ENCODE measurements at places on chromosomes 5 and 9.

DNA sequence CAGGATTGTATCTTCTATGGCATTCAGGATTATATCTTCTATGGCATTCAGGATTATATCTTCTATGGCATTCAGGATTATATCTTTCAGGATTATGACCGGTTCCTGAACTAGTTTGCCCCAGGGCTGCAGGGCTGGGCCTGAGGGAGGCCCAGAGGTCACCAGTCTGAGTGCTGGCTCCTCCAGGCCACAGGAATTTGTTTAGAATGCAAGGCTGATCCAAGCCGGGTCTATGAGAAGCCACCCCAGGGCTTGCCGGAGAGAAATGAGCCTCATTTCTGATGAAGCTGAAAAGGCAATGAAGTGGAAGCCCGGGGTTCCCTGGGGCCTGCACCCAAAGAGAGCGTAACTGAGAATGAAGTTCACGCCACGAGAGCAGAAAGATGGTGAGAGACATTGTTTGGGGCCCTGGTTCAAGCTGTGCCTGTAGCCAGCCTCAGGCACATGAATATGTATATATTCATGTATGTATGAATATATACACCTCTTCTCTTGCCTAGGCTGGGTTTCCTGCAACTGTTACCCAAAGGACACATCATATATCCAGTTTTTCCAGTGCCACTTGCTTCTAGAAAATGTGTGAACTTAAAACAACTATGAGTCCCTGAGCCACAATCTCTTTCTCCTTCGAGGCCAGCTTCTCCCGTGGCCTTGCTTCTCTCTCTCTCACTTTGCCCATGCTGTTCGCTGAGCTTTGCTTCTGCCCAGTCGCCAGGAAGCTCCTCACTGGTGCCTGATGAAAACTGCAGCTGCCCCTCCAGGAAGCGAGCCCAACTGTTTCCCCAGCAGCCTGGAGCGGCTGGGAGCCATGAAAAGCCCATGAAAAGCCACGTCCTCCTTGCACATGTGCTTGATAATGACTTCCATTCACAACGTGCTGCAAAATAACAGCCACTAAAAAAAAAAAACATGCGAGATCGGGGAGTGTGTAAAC is 62.3 kb downstream of the GTF3C4 start:
- DNase-seq, result no peak

DNA sequence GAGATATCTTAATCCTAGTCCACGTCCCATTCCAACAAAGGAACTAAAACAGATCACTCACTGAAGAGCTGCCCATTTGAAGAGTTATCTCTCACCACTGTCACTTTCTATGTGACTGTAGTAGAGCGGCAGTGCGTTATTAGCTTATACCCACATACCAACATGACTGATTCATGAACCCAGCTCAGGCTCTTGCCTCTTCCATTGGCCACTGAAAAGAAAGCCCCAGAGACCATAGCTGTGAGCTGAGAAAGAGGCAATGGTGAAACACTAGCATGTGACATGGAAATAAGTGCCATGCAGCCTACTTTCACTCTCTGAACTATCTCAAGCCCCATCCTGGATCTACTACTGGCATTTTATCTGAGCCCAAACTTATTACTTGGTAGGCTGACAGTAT is 151.7 kb upstream of the MOCS2 start:
- DNase-seq, result no peak

- DNase-seq, result no peak
These were observed 333.2 kb upstream of the RFX3 start for GRCh38 chr9:3858961-3859360.

GRCh38 chr9:2872250-2872930 is 28.5 kb upstream of the PUM3 start:
- no peak for DNase-seq

GRCh38 chr9:99594056-99594780 is 227.5 kb upstream of the NR4A3 start:
- DNase-seq, result no peak

GRCh38 chr5:89179731-89180130 is 296.7 kb upstream of the MEF2C start:
- no peak for DNase-seq

- DNase-seq, result no peak
These were observed 5.6 kb upstream of the OMD start for GRCh38 chr9:92429836-92430235.

DNA sequence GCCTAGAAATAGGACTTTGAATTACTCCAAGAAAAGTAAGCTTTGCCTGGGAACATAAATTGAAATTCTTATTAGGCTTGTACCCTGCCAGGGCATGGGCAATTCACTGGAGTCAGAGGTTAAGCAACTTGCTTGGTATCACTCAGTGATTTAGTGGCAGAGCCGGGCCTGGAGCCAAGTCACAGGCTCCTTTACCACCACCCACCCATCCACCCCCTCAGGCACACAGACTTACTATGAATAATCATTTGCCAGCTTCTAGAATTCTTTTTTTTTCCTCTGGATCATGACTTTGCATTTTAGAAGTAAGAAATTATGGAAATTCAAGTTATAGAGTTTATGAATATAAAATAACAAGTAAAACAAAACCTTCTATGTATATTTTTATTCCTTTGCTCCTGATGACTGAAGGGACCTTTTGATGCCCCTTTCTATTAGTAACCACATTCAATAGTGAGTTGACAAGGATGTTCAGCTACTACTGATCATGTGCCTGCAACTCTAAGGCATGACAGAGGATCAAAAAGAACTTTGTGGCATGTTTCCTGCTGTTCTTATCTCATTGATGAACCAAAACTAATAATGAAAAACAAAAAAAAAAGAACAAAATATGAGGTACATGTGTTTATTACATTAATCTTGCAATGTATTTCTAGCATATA is 614.7 kb downstream of the TLR4 start:
- DNase-seq, result no peak

DNA sequence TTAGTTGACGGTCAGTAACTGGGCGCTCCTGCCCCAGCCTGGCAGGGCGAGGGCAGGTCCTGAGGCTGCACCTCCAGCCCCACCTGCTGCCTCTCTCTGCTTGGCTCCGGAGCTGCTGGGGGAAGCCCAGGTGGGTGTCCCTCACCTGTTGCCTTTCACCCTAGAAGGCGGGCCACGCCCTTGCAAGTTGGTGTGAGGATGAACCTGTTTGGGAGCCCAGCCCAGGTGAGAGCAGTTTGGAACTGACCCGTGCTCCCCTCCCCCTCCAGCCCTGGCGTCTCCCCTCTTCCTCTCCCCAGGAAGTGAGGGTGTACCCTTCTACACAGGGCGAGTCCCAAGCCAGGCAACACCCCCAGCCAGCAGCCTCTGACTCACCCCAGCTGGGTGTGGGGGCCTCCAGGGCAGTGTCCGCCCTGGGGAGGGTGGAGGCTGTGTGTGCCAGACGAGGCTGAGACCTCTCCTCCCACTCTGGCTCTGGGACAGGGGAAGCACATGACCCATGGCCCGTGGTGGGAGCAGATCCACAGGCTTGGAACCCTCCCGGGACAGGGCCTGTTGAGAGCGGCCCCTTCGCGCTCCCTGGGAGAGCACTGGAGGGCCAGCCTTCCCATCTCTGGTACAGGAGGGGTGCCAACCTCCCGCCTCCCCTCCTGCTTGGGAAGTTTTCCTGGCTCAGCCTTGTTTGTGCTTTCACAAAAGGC is 10.4 kb downstream of the LRRC8A start:
- DNase-seq, result peak; percentile 63

DNA sequence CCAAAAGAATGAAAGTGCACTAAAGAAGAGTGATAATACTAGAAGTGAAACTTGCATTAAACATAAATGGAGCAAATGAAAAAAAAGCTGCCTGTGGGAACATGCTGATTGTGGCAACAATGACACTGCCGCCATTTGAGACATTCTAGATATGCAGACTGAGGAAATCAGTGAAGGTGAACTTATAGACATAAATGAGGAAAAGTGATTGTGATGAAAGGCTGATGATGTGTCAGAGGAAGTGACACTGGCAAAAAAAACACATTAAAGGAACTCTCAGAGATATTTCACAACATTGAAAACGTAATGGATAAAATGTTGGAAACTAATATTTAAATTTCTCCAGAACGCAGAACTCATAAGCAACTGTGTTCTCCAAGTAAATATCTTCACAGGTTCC is 1.2 kb downstream of the ERCC8 start:
- DNase-seq, result no peak

- DNase-seq, result no peak
These were observed 242.0 kb upstream of the CDH18 start for GRCh38 chr5:20230010-20230409.

GRCh38 chr5:103849934-103850333 is 287.3 kb upstream of the NUDT12 start:
- DNase-seq, result no peak

DNA sequence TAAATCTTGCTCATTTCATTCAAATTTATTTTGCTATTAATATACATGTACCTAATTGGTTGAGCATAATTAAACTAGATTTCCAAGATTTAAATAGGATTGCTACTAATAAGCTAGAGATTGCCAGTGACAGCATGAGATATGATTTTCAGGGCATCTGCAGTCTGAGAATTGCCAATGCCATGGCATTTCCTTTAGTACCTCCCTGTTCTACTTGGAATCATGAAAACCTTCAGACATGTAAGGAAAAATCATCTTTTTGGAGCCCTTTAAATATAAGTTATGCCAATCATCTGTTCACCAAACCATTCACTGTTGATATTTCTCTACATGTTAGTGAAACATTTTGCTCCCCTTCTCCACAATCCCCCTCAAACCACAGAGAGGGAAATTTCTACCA is 691.4 kb downstream of the DNAH5 start:
- no peak for DNase-seq

GRCh38 chr5:103526164-103526915 is 36.2 kb downstream of the NUDT12 start:
- no peak for DNase-seq

DNA sequence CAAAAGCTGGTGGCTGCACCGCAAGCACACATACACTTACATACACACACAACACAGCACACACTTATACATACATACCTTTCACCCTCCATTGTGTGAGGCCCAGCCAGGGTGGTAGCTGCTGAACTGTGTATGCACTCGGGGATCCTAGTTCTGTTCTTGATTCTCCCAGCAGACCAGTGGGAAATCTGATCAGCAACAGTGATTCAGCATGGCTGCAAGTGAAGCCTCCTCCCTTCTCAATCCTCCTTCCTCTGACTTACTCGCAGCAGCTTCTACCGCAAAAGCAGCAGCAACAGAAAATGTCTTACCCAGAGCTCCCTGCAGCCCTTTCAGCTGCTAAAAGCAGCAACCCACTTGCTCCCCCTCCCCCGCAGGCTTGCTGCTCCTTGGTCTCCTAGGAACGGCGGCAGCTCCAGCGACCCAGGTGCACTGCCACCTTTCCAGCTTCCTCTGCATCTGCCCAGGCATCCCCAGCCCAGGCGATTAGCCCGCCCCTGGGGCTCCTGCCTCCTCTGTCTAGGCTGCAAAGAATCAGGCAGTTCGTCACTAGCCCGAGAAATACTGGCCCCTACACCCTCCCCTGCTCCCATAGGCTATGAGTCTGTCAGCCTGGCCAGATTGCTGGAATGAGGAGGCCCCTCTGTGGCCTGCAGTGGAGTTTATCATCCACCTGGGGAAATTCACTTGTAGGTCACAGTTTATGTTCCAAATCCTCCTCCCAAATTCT is at the start of gene KLHL3:
Gene KLHL3 (minus strand): TSS at position 535 of the 730 bp plus-strand sequence. CDS start 443 bp downstream, at position 92.
- peak; percentile 13 for DNase-seq

- DNase-seq, result peak; percentile 42
These were observed 31.8 kb upstream of the ORM1 start for GRCh38 chr9:114291064-114291474.

DNA sequence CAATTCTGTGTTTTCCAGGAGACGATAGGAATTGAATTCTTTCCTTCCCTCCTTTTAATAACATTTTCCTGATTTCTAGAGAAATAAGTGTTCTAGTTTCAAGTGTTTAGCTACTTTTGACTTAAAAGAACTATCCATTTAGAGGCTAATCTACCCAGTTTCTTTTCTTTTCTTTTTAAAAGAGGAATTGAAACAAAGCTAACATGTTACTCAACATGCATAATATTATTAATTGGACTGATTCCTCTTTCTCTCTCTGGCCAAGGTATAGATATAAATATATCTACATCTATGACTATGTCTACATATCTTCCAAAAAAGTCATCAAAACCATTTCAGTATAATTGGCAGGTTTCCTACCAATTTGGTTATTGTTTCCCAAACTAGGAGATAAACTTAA is 309.8 kb downstream of the TRPM3 start:
- DNase-seq, result no peak

GRCh38 chr9:101376111-101376848 is 8.5 kb downstream of the BAAT start:
- no peak for DNase-seq

DNA sequence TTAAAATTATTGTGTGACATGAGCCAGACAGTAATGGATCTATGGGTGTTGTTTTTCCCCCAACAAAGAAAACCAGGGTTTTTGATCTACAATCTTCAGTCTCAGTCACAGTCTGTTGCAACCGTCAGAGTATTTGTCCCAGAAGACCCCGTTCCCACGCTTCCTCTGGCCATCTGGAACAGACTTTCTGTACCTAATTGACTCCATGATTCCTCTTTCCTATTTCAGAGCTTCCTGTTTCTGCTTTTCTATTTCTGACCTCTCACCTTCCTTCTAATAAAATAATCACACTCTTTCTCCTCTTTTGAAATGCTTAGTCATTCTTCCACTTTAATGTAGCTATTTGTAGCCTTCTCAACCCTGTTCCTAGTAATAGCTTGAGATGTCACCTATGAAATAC is 1044.8 kb downstream of the DTWD2 start:
- no peak for DNase-seq

- DNase-seq, result no peak
These were observed 134.3 kb upstream of the MAP1B start for GRCh38 chr5:71972777-71973473.

DNA sequence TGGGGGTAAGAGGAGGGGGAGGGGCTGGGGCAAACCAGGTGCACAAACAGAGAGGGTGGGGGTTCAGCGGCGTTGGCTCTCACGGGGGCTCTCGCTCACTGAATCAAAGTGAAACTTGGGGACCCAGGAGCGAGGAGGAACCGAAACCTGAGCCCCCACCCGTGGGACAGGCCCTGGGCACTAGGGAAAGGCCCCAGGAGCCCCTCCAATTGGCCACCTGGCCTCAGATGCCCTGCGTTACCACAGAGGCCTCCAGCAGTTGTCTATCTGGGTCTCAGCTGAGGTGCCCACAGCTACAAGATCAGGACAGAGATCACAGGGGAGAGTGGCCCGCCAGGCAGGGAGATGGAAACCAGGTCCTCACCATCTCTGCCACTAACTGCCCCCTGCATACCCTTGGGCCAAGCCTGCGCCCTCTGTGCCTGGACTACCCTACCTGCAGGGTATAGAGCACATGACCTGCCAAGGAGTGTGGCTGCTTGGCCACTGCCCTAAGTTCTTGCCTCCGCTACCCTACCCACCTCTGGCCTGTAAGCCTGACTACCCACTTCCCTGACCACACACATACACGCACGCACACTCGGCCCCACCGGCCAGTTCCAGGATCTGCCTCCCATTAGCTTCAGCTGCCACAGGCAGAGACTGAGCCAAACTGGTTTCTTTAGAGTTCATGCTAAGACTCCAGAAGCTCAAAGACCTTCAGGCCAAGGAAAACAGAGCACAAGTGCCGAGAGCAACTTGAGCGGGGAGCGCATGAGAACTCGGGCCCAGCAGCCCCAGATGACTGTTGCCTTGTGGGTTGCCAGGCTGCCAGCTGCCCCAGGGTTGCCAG is 39.9 kb downstream of the PAX5 start:
- DNase-seq, result no peak

- DNase-seq, result no peak
These were observed 647.7 kb upstream of the ITGA1 start for GRCh38 chr5:52139888-52140615.

- no peak for DNase-seq
These were observed 199.1 kb upstream of the MPDZ start for GRCh38 chr9:13478639-13479038.
